ENCODE measurements at places on chromosomes 6 and 20.

DNA sequence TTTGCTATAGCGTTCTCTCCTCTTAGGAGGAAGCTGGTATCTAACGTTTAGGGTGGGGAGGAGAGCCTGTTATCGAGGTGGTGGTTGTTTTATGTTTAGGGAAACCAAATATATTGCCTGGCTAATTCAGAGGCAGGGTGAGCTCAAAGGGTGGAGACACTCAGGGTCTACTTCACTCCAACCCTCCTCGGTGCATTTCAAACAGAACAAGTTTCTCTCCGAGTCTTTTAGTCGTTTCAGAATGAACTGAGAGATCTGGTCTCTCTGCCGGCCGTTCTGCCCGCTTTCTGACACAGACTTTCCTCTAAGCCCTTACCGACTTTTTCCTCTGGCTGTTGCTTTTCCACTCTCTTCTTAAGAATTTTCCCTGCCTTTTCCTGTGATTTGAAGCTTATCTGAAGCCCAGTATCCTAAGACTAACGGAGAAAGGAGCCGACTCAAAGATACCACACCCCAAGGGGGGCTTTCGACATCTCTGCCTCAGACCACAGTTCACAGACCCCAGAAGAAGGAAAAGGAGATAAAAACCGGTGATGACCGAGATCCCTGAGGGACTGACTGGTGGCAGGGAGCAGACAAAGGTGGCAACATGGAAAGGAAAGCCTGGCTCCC lies 865 bp downstream of the STK38 start:
- no peak for DNase-seq

DNA sequence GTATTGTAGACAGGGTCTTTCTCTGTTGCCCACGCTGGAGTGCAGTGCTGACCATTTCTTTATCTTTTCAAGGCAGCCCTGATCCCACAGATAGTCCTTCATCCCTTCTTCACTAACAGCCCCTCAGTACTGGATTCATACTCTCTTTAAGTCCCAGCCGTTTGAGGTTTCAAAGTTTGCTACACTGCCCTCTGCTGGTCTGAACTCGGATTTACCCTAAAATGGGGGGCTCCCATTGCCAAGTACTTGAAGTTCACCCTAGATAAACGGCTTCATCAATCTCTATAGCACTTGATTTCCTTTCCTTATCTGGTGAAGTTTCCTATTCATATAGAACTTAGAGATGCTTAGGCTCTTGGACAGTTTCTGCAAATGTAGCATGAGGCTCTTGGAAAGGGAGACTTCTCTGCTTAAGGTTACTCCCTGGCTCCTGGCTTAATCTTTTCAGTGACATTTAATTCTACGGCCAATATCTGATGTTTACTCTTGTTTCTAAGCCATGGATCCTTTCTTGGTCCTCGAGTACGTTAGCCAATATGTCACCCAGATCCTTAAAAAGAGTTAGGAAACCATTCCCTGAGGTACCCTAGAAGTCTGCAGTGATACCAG lies 21.4 kb upstream of the PREP start:
- no peak for DNase-seq

- peak; percentile 61 for DNase-seq
Observed at GRCh38 chr6:28136585-28137504, 4.8 kb upstream of the ZKSCAN8 start.

GRCh38 chr6:26257272-26257671 lies 107.7 kb upstream of the BTN3A2 start:
- no peak for DNase-seq

GRCh38 chr6:15962449-15962764 lies 166.5 kb upstream of the MYLIP start:
- no peak for DNase-seq

GRCh38 chr20:19381947-19382346 lies 169.5 kb downstream of the SLC24A3 start:
- no peak for DNase-seq

DNA sequence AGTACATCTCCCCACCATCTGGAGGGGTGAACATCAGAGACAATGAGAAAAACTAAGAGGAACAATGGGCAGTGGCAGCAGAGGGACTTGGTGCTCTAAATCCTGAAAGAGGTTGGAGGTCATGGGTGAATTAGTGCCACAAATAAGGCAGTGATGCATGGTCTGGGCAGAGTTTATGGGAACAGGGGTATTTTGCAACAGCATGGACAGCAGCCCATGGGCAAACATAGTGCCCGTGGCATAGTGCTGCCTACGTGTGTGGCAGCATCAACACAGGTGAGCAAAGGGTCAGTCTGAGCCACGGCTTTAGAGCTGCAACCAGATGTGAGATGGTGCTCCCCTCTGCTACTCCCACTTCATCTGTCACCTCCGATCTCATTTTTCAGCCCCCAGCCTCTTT lies 459.1 kb upstream of the CITED2 start:
- no peak for DNase-seq

- no peak for DNase-seq
Observed at GRCh38 chr6:157119502-157120027, 203.8 kb downstream of the TMEM242 start.

- no peak for DNase-seq
Observed at GRCh38 chr6:9161731-9162130, 726.4 kb upstream of the SLC35B3 start.

DNA sequence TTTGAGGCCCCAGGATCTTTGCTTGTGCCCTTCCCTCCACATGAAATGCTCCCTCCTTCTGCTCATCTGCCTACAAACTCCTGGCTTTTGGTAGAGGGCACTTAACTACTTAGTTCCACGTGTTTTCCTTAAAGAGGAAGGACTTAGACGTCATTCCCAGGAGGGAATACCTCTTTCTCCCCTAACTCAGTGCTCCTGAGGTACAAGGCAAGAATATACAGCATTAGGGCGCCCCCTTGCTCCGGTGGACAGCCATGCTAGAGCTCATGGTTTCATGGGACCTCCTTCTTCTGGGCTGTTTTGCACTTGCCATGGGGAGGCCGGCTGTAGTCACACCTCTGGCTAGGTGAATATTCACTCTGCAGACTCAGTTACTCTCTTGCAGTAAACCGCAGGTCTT lies 93.8 kb upstream of the LY86 start:
- peak; percentile 20 for DNase-seq

DNA sequence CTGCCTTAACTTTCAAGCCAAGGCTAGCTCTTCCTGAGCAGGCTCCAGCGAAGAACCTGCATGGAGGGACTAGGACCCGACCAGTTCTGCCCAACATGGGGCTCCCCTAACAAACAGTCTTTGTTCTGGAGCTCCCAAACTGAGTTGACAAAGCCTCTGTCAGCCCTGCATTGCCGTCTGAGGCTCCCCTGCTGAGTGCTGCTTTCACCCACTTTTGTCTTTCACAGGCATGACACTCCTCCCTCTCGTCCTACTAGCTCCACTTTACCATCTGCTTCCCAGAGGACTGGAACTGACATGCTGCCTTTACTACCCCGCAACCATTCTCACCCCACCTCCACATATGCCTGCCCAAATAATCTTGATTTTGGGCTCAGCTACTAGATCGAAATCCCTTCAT lies 45.1 kb upstream of the B4GALT5 start:
- DNase-seq = no peak

GRCh38 chr6:38371881-38372280 lies 267.8 kb downstream of the BTBD9 start:
- no peak for DNase-seq

GRCh38 chr6:161676586-161676985 lies 402.7 kb upstream of the AGPAT4 start:
- DNase-seq = no peak

- DNase-seq = no peak
Observed at GRCh38 chr6:148443798-148444560, 101.3 kb downstream of the SASH1 start.

- no peak for DNase-seq
Observed at GRCh38 chr20:2775139-2775538, 25.3 kb downstream of the CPXM1 start.

- no peak for DNase-seq
Observed at GRCh38 chr6:36826520-36827227, 12.6 kb downstream of the CPNE5 start.

GRCh38 chr20:51402201-51402600 lies 140.3 kb downstream of the NFATC2 start:
- DNase-seq = no peak

DNA sequence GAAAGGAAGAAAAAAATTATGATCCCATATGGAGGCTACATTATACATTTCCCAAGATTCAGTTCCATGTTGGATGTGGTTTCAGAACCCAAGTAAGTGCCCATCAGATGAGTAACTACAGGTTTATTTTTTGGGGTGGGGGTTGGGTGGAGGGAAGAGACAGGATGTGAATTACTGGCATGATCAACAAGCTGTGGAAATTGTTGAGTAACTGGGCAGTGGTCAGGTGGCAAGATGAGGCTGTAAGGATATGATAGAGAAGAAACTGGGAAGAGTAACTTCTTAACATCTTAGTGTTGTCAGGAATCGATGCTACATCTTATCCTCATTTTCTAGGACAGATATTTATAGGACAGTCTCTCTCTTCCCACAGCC lies 153.5 kb downstream of the CFAP61 start:
- no peak for DNase-seq

DNA sequence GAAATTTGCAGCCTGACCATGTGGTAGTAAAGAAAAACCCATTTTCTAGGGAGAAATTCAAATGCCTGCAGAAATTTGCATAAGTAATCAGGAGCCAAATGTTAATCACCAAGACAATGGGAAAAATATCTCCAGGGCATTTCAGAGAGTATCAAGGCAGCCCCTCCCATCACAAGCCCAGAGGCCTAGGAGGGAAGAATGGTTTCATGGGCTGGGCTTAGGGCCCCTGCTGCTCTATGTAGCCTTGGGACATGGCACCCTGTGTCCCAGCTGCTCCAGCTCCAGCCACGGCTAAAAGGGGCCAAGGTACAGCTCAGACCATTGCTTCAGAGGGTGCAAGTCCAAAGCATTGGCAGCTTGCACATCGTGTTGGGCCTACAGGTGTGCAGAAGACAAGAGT lies 117.2 kb upstream of the RALGAPA2 start:
- DNase-seq = no peak

- no peak for DNase-seq
Observed at GRCh38 chr6:82988930-82989351, 76.7 kb downstream of the UBE3D start.

DNA sequence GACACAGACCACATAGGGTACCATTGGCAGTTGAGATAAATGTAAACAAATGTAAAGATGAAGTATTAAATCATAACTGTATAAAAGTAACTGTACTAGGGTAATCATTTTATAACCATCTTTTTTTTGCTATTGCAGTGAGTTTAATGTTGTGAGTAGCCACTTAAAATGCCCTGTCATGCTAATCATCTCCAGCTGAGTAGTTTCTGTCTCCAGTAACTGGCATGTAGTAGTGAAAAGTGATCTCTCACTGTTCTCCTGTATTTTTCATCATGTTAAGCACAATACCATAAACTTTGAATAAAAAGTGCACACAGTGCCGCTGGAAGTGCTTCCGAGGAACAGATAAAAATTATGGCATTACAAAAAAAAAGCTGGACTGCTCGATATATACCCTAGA lies 45.0 kb upstream of the OPRM1 start:
- no peak for DNase-seq

GRCh38 chr6:162684961-162685360 lies 42.6 kb downstream of the PRKN start:
- DNase-seq = no peak

DNA sequence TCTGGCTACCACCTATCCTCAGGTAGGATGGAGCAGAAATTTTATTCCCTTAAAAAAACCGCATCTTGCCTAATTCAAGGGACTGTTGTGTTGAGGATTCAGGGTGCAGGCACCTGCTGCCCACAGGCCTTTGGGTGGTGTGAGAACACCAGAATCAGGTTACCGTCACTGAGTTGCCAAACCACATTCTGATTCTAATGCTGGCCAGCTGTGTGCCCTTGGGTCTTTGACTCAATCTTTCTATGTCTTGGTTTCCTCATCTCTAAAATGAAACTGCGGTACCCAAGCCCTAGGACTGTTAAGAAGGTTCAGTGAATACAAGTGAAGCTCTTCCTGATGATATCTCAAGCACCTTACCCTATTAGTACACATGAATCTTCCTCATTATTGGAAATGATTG lies 827.3 kb downstream of the DHX35 start:
- no peak for DNase-seq

DNA sequence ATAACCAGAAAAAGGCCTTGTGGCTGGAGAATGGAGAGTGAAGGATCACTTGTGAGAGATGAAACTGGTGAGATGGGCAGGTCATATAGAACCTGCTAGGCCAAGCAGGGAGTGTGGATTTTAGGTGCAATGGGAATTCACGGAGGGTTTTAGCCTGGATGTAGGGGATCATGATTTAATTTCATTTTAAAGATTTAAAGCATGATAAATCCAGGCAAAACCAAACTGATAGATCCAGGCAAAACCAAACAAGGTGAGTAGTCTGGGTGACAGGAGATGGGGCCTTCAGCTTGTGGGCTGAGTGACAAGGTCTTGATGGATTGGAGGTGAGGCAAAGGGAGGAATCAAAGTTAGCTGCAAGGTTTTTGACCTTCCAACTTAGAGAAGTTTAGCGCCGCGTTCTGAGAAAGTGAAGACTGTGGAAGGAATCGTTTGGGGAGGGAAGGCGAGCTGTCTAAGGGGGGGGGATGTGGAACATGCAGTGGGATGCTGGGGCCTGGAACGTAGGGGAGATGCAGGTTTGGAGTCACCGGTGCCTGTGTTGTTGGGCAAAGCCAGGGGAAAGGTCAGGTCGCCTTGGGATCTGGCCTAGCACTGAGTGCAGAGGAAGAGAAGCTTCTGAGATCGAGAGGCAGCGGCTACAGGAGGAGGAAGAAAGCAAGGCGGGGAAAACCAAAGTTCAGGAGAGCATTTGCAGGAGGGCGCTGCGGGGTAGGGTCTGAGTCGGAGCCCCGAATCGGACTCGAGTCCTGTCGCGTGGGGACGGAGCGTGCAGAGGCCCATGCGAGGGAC lies 1.3 kb upstream of the PLCG1 start:
- no peak for DNase-seq

GRCh38 chr6:11062715-11063114 lies 18.6 kb upstream of the ELOVL2 start:
- no peak for DNase-seq

DNA sequence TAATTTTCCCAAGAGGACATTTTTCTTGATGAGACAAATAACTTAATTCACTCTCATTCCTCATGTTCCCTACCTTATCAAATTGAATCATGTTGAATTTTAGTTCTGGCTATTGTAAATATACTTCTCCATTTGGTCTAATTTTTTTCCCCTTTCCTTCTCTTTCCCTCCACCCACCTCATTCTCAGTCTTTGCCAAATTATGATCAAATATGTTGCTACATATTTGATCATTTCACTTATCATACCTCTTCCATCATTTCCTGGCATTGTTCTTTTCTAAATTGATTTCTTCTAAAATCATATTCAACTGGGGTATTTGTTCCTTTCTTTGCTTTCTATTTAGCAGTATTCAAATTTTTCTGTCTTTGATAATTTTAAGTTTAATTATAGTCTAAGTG lies 52.3 kb downstream of the HDGFL1 start:
- no peak for DNase-seq

All from GM18507 (cell line).